ENCODE measurements at places on chromosomes 2 and 18.

DNA sequence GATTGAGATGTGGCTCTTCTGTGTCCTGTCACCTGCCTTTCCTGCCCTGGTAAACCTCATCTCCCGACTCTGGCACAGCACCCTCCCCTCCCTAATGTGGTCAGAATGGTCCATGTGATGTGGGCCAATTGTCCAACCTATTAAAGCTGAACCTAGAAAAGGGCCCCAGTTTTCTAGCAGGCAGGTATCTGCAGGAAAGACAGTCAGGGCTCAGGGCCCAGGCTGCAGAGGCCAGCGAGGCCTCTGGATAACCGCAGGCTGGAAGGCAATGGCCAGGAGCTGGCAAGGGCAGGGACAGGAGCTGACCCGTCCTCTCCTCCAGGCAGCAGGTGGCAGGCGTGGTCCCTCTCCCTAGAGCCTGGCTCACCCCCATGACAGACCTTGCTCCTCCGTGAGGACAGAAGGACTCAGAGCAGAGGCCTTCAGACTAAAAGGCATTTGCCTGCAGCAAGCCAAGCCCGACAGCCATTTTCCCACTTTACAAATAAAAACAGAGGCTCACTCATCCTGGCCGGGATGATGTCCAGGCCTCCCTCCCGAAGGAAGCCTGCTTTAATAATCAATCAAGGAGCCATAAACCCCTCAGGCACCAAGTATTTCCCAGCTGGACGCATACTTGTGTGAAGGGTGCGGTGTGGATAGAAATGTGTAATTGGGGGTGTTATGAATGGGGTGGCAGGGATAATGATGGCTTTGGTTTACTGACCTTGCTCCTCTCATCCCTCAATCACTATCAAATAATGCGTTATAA, 107.1 kb downstream of the TWIST2 start:
- peak; percentile 93 for DNase-seq
- H3K4me1 ChIP-seq: peaks cover 7% of the 10 kb centered on the region
- no peaks in the 10 kb centered on the region for H3K36me3 ChIP-seq

DNA sequence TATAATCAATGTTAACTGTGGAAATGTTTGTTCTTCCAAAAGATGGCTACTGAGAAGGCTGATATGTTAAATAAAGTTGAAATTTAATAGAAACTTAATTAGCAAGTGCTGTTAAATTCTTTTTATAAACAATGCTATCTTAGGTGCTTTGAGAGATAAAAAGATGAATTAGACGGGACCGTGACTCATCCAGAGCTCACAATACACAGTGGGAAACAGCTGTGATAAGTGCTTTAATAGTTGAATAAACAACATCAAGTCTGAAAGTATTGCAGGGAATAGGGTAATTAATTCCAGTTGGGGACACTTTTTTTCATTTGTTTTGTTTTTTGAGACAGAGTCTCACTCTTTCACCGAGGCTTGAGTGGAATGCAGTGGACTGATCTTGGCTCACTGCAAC, 85.5 kb upstream of the DTNA start:
- H3K4me1 ChIP-seq: no peaks in the 10 kb centered on the region
- DNase-seq: peak; percentile 40
- H3K27ac ChIP-seq: no peak overlapping the region
- H3K4me3 ChIP-seq: no peak overlapping the region
- H3K36me3 ChIP-seq: no peaks in the 10 kb centered on the region

DNA sequence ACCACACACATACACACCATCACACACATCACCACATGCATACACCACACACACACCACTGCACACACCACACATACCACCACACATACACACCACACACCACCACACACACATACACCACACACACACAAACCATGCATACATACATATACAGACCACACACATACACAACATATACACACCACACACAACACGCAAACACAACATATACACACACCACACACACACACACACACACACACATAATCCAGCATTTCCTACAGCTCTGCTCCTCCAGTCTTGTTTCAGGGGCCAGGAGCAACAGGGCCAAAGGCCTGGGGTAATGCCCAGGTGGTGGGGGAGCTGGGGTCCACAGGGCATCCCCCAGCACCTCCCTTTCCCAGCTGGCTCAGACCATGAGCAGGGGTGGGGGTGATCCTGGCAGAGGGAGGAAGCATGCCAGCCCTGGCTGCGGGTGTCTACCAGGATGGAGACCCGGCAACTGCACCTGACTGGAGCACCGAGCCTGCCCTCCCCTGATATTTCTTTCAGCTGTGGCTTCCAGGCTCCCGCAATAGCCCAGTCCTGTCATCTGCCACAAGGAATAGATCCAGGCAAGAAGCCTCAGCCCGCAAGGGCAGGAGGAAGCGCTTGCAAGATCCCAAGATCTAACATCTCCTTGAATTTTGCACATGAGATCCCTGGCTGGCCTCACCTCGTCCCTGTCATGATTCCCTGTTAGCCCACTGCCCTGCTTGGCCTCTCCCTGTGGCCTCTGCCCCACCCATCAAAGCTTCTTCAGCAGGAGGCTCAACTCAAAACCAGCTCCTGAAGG, 196.9 kb downstream of the TNS1 start:
- no peaks in the 10 kb centered on the region for H3K27me3 ChIP-seq
- H3K4me3 ChIP-seq: no peak overlapping the region
- peak overlapping the region; percentile 30 for H3K27ac ChIP-seq
- H3K36me3 ChIP-seq: peaks cover 23% of the 10 kb centered on the region
- DNase-seq: no peak

GRCh38 chr2:60481257-60481656, 72.2 kb downstream of the BCL11A start:
- no peaks in the 10 kb centered on the region for H3K36me3 ChIP-seq
- no peak for DNase-seq
- no peak overlapping the region for H3K27ac ChIP-seq
- peaks cover 7% of the 10 kb centered on the region for H3K4me1 ChIP-seq
- H3K27me3 ChIP-seq: no peaks in the 10 kb centered on the region
